RWPE2 (cell line): ENCODE measurements at places on chromosomes 2 and 18.

DNA sequence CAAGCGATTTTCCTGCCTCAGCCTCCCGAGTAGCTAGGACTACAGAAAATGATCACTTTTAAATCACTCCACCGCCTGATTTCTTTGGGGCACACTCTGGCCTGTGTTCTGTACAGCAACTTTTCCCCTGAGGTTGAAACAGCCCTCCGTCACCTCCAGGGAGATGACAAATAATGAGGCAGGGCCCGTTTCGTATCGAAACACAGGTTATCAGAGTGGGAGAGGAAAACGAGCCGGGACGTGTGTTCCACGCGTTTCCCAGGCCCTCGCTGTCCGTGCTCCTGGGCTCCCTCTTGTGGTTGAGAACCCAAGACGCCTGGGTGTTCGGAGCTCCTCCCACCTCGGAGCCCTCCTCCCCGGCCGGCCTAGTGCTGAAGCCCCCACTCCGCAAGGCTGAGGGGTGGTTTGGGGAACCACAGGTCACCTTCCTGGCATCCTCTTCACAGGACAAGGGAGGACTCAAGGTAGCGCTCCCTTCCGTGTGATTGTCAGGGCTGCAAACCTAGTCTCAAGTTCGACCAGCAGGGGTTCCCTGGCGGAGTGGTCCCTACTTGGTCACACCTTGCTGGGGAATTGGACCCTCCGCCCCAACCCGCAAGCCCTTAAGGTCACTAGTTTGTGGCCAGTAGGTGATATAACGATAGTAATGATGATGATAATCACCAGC, 12.8 kb downstream of the ATP6V1B1 start:
- DNase-seq = no peak
- H3K4me3 ChIP-seq = no peak overlapping the region
- H3K27ac ChIP-seq = no peak overlapping the region
- H3K27me3 ChIP-seq = peaks cover 11% of the 10 kb centered on the region
- H3K36me3 ChIP-seq = no peaks in the 10 kb centered on the region

GRCh38 chr2:150549381-150549780, 61.9 kb upstream of the RND3 start:
- H3K27ac ChIP-seq = no peak overlapping the region
- no peak overlapping the region for H3K4me3 ChIP-seq
- H3K36me3 ChIP-seq = no peaks in the 10 kb centered on the region
- DNase-seq = no peak
- peaks cover 5% of the 10 kb centered on the region for H3K4me1 ChIP-seq
- H3K27me3 ChIP-seq = no peaks in the 10 kb centered on the region

- H3K27ac ChIP-seq = peak overlapping the region; percentile 34
- peaks cover 4% of the 10 kb centered on the region for H3K4me1 ChIP-seq
- peak overlapping the region; percentile 50 for H3K4me3 ChIP-seq
- DNase-seq = peak; percentile 67
- H3K27me3 ChIP-seq = no peaks in the 10 kb centered on the region
These were observed 7.0 kb downstream of the SPEG start for GRCh38 chr2:219441451-219442255.

DNA sequence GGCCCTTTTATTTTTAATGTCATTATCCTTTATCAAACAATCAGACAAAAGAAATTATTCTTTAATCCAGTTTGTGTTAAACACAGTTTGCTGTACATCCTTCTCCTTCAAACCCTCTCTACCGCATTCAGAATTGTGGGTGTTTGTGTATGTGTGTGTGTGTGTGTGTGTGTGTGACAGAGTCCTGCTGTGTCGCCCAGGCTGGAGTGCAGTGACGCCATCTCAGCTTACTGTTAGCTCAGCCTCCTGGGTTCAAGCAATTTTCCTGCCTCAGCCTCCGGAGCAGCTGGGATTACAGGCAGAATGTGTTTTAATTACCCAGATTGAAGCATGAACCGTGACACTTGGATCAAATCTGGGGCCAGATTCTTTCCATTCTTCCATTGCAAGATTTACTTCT, 723.7 kb downstream of the DCDC2C start:
- H3K27ac ChIP-seq = no peak overlapping the region
- H3K4me3 ChIP-seq = no peak overlapping the region
- no peaks in the 10 kb centered on the region for H3K4me1 ChIP-seq
- H3K27me3 ChIP-seq = no peaks in the 10 kb centered on the region
- no peaks in the 10 kb centered on the region for H3K36me3 ChIP-seq
- DNase-seq = no peak

DNA sequence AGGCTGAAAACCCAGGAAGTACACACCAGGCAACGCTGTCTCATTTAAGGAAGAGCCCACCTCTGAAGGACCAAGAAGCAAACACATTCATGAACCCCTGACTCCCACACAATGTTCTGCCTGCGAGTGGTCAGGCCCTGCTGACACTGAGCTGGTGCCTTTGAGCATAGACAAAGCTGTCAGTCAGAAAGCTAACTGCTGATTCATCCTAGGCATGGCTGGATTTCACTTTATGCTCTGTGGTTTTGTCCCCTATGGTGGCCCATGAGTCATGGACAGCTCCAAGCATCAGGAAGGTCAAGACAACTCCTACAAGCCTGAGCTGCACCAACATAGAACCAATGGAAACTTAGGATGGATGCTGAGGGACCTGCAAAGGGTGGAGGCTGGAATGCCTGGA, 78.9 kb downstream of the UXS1 start:
- peaks cover 8% of the 10 kb centered on the region for H3K36me3 ChIP-seq
- DNase-seq = no peak
- H3K27ac ChIP-seq = no peak overlapping the region

- no peak for DNase-seq
- H3K36me3 ChIP-seq = peaks cover 10% of the 10 kb centered on the region
- H3K4me1 ChIP-seq = peaks cover 45% of the 10 kb centered on the region
- H3K27ac ChIP-seq = peak overlapping the region; percentile 35
- no peaks in the 10 kb centered on the region for H3K27me3 ChIP-seq
These were observed 101.8 kb downstream of the TANC1 start for GRCh38 chr2:159070235-159070634.

- H3K36me3 ChIP-seq = no peaks in the 10 kb centered on the region
- H3K4me3 ChIP-seq = no peak overlapping the region
- no peak overlapping the region for H3K27ac ChIP-seq
- no peak for DNase-seq
These were observed 43.7 kb downstream of the MYO7B start for GRCh38 chr2:127579231-127579630.

DNA sequence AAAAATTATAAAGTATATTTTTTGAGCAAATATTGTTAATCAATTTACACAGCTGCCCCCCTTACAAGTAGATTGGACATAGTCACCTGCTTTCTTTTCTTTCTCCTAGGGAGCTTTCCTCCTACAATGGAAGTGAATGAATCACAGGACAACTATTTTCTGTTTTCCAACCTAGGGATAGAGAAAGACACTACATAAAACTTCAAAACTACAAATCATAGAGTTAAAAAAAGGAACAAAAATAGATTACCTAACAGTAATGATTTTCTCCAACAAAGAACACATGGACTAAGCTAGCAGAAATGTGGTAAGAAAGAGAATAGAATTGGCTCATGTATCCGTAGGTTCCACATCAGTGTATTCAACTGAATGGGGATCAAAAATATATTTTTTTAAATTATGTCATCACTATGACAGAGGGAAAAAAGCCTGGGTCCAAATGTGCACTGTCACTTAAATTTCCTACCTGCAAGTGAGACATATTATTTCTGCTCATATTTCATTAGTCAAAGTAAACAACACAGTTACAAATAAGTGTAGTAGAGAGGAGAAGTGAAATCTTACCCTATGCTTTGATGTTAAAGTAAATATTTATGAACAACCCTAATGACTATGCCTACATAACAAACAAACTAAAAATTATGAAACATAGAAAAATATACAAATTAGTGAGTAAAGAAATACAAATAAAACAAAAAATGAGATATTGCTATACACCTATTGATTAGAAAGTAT, 756.7 kb downstream of the SOCS6 start:
- no peaks in the 10 kb centered on the region for H3K27me3 ChIP-seq
- no peaks in the 10 kb centered on the region; the same call in 1 of the 2 replicates for H3K36me3 ChIP-seq
- no peak overlapping the region for H3K4me3 ChIP-seq
- DNase-seq = no peak
- no peaks in the 10 kb centered on the region for H3K4me1 ChIP-seq

- no peaks in the 10 kb centered on the region for H3K4me1 ChIP-seq
- H3K27ac ChIP-seq = no peak overlapping the region
- no peaks in the 10 kb centered on the region for H3K36me3 ChIP-seq
- no peak for DNase-seq
These were observed 1.9 kb upstream of the SOX11 start for GRCh38 chr2:5690286-5690685.

DNA sequence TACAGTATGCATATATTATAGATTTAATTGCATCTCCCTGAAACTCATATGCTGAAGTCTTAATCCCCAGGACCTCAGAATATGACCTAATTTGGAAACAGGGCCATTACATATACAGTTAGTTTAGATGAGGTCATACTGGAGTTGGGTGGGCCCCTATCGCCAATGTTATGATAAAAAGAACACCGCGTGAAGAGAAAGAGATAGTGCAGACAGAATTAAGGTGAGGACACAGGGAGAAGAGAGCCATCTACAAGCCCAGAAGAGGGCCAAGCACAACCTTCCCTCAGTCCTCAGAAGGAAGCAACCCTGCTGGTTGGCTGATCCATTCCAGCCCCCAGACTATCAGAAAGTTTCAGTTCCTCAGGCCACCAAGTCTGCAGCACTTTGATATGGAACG, 311.9 kb upstream of the RAB6C start:
- no peak for DNase-seq
- H3K27me3 ChIP-seq = peaks cover 3% of the 10 kb centered on the region
- H3K36me3 ChIP-seq = no peaks in the 10 kb centered on the region
- H3K4me3 ChIP-seq = no peak overlapping the region

DNA sequence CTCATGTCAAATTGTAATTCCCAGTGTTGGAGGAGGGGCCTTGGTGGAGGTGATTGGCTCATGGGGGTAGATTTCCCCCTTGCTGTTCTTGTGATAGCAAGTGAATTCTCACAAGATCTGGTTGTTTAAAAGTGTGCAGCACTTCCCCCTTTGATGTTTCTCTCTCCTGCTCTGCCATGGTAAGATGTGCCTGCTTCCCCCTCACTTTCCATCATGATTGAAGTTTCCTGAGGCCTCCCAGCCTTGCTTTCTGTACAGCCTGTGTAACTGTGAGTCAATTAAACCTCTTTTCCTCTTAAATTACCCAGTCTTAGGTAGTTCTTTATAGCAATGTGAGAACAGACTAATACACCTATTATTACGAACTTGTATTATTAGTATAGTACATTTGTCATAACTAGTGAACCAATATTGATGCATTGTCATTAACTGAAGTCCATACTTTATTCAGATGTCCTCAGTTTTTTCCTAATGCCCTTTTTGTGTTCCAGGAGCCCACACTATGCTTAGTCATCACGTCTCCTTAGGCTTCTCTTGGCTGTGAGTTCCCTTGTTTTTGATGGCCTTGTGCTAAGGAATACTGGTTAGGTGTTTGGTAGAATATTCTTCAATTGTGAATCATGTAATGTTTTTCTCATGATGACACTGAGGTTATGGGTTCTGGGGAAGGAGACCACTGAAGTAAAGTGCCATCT, 4.5 kb upstream of the MAP3K2 start:
- no peaks in the 10 kb centered on the region for H3K27me3 ChIP-seq
- H3K36me3 ChIP-seq = no peaks in the 10 kb centered on the region
- H3K4me3 ChIP-seq = no peak overlapping the region
- peaks cover 5% of the 10 kb centered on the region for H3K4me1 ChIP-seq
- no peak for DNase-seq

DNA sequence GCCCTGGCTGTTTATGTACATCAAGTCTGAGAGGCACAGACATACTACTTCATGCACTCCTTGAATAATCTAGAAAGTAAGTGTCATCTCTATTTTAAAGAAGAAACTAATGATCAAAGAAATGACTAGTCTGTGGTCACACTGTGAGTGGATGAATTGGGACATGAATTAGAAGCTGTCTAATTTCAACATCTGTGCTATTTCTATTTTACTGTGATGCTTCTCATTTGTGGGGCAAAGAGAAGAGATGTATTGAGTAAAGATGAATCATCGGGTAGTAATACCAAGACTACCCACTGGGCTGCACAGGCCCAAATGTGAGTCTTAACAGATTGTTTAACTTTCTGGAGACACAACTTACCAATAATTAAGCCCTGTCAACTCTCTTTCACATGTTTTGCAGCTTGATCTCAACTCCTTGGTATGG, 42.4 kb upstream of the MTIF2 start:
- H3K27ac ChIP-seq = no peak overlapping the region
- no peak for DNase-seq
- H3K27me3 ChIP-seq = no peaks in the 10 kb centered on the region

- H3K27me3 ChIP-seq = no peaks in the 10 kb centered on the region
- no peak overlapping the region for H3K4me3 ChIP-seq
- DNase-seq = no peak
- no peaks in the 10 kb centered on the region for H3K4me1 ChIP-seq
- H3K36me3 ChIP-seq = no peaks in the 10 kb centered on the region
- no peak overlapping the region for H3K27ac ChIP-seq
These were observed 443.5 kb downstream of the XIRP2 start for GRCh38 chr2:167331636-167332232.

- H3K4me1 ChIP-seq = peaks cover 10% of the 10 kb centered on the region
- peak overlapping the region; percentile 18 for H3K27ac ChIP-seq
- H3K4me3 ChIP-seq = no peak overlapping the region
- peaks cover 32% of the 10 kb centered on the region for H3K36me3 ChIP-seq
- no peaks in the 10 kb centered on the region for H3K27me3 ChIP-seq
These were observed 88.2 kb upstream of the MCFD2 start for GRCh38 chr2:47003641-47004427.

DNA sequence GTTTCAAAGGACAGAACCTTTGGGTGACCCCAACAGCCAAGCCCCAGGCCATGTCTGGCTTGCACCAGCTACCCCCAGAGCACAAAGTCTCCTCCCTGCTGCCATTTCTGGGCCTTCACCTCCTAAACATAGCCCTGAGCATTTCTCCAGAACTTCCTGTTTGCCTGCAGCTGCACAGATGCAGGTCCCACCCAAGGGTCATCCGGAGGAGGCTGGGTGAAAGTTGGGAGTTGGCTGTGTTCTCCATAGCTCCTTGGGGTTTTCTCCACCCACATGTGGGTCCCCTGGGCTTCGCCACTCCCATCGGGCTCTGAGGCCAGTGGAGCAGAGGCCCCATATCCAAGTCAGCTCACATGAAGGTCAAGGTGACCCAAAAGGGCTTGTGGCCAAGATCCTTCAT, 4.3 kb downstream of the TNP1 start:
- H3K27ac ChIP-seq = no peak overlapping the region
- no peak overlapping the region for H3K4me3 ChIP-seq
- H3K4me1 ChIP-seq = no peaks in the 10 kb centered on the region

GRCh38 chr2:161979490-161979889, 94.5 kb downstream of the DPP4 start:
- no peaks in the 10 kb centered on the region for H3K4me1 ChIP-seq
- no peaks in the 10 kb centered on the region for H3K27me3 ChIP-seq
- H3K36me3 ChIP-seq = no peaks in the 10 kb centered on the region
- no peak for DNase-seq
- no peak overlapping the region for H3K4me3 ChIP-seq

- peak overlapping the region; percentile 62 for H3K27ac ChIP-seq
- H3K27me3 ChIP-seq = no peaks in the 10 kb centered on the region
- peaks cover 23% of the 10 kb centered on the region for H3K4me1 ChIP-seq
- no peak for DNase-seq
- H3K4me3 ChIP-seq = peak overlapping the region; percentile 87
These were observed 683 bp upstream of the TBC1D8 start for GRCh38 chr2:101151859-101152271.

- H3K36me3 ChIP-seq = no peaks in the 10 kb centered on the region
- H3K4me1 ChIP-seq = no peaks in the 10 kb centered on the region
- no peaks in the 10 kb centered on the region for H3K27me3 ChIP-seq
- no peak overlapping the region for H3K27ac ChIP-seq
These were observed 20.4 kb upstream of the FEZ2 start for GRCh38 chr2:36618381-36618780.

GRCh38 chr18:64678048-64678447, 529.2 kb upstream of the LINC00305 start:
- no peak overlapping the region for H3K27ac ChIP-seq
- no peak overlapping the region for H3K4me3 ChIP-seq
- no peaks in the 10 kb centered on the region for H3K36me3 ChIP-seq
- DNase-seq = no peak
